ENCODE measurements at places on chromosomes 6 and 20.
A peak's percentile ranks its signal among the peaks of the same experiment; 100 is the strongest.

- no peak for DNase-seq
These were observed 60.7 kb downstream of the DTNBP1 start for GRCh38 chr6:15602154-15602553.

DNA sequence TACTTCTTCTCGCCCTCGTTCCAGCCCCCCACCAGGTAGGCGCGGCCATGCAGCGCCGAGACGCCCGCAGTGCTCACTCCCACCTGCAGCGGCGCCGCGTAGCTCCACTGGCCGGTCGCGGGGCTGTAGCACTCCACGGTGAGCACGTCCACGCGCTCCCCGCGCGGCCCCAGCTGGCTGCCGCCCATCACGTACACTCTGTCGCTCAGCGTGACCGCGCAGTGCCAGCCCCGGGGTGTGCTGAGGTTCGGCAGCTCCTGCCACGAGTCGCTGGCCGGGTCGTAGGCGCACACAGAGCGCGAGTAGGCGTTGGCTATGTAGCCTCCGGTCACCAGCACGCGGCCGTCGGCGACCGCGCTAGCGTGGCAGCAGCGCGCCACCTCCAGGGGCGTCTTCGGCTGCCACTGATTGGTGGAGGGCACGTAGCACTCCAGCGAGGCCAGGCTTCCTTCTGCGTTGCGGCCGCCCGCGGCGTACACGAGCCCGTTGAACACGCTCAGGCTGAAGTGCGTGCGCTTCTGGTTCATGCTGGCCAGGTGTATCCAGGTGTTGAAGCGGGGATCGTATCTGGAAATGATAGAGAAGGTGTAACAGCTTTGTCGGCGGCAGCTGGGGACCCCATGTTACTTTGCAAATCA is 13.7 kb downstream of the KLHL31 start:
- peak; percentile 41 for DNase-seq

DNA sequence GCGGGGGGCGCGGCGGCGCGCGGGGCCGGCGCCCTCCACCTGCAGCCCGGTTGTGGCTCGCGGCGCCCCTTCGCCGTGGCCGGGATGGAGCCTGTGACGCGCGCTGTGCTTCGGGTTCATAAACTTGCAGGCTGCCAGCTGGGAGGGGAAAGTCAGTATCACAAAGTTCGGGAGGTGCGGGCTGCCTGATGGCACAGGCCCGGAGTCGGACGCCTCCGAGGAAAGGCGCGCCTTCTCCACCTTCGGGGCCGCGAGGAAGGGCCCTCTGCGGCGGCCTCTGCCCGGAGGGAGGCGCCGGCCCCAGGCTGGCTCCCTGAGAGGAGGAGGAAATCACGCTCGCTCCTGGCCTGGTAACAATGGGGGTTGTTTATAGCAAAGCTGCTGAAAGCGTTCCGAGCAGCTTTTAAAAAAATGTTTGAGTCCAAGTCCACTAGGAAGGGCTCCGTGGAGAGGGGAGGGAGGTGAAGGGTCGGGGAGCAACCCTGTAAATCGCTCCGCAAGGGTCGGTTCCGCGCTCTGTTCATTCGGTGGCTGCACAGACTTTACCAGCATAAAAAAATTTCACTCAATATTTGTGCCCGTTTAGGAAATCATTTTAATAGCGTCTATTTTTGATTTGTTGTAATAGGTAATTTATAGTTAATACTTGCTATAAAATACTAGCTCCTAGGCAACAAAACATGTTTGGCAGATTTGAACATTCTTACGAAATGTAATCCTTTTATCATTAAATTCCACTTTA is 1.0 kb downstream of the AFDN start:
- DNase-seq = no peak

- DNase-seq = no peak
These were observed 36.8 kb upstream of the L3MBTL3 start for GRCh38 chr6:129981598-129981997.

GRCh38 chr20:63160641-63161175 is 55.2 kb downstream of the YTHDF1 start:
- DNase-seq = no peak

- DNase-seq = no peak
These were observed 2.6 kb upstream of the HLA-B start for GRCh38 chr6:31359581-31359980.

GRCh38 chr6:159913862-159914564 is 23.2 kb downstream of the MAS1 start:
- DNase-seq = no peak

DNA sequence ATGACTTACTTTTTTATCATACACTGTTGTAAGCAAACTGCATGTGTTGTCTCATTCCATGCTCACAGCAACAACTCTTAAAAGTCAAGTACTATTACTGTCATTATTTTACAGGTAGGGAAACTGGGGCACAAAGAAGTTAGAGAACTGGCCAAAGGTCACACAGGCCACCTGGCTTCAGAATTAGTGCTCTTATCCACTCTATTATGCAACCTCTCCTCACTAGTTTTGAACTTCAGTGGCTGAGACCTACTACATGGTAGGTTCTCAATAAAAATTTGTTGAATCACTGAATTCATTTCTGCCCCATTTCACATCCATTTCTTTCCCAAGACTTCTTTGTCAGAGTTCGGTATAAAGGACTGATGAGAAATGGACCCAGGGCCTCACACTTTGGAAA is 2.3 kb upstream of the BTN3A3 start:
- DNase-seq = no peak

DNA sequence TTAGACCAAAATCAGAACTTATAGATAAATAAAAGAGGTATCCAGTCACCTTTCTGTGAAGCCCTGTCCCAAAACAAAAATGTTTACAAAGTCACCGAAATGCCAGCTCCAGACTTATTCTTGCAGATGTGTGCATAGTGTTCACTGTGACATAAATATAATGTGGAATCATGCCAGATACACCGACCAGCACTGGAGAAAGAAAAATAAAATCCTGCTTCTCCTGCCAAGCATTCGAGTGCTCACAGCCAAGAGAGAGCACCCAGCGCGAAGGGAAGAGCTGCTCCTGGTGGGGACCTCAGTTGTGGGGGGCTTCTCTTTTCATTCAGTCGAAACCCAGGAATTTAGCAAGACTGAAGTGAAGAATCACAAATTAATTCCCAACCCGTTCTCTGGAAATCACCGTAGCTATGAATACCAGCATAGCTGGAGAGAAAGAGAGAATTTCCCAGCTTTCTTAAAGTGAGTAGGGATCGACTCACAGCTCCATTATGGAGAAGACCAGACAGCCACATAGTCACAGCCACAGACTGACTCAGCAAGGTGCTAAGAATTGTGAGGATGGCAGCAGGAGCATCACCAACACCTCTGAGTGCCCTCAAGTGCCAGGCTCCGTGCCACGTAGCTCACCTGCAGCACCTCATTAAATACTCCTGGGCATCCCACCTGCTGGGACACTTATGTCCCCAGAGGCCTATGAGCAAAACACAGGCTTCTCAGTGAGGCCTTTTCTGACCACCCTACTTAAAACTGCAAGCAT is 33.2 kb downstream of the BFSP1 start:
- no peak for DNase-seq
